ENCODE measurements at places on chromosomes 6 and 20.

DNA sequence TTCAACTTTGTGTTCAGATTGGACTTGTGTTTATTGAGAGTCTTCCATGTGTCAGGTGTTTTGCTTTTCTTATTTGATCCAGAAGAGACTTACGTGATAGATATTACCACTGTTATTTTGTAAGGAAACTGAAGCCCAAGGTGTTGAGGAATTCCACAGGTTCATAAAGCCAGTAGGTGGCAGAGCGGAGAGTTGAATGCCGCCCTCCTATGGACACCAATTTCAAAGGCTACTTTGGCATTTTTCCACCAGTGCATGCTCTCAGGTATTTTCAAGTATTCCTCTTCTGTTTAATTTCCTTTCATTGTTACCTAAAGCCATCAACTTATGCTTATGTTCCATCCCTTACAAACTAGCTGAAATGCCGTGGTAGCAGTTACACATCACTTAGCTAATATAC, 14.0 kb upstream of the COL10A1 start:
- no peak for DNase-seq

GRCh38 chr20:49187330-49187850, 744 bp downstream of the STAU1 start:
- peak; percentile 30 for DNase-seq

- DNase-seq: peak; percentile 35
These were observed 188.2 kb downstream of the LRFN2 start for GRCh38 chr6:40398810-40399477.

DNA sequence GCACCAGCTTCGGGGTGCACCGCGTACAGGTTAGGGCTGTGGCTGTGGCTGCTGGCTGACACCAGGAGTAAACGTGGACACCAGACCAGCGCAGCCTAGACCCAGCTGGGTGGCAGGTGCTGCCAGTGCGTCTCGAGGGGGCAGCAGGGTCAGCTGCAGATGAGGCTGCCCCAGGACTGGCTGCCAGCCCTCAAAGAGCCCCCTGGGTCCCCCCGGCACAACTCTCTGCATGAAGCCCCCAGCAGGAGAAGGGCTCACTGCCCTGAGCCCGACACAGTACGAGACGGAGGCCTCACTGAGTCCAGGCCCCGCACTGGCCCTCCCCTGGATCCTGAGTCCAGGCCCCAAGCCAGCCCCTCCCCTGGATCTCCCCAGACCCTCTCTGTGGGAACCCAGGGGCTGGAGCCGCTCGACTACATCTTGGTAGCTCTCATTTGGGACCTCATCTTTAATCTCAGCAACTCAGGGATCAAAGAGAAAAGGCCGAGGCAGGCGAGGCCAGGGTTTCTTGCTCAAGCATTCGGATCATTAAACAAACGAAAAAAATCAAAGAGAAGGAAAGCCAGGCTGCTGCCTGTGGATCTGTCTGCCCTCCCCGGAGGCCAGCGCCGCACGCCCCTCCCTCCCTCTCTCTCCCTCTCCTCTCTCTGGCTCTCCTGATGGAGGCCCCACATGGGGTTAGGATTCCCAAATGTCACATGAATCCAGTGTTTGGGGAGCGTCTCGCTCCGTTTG, 7.0 kb upstream of the NKAIN4 start:
- no peak for DNase-seq

DNA sequence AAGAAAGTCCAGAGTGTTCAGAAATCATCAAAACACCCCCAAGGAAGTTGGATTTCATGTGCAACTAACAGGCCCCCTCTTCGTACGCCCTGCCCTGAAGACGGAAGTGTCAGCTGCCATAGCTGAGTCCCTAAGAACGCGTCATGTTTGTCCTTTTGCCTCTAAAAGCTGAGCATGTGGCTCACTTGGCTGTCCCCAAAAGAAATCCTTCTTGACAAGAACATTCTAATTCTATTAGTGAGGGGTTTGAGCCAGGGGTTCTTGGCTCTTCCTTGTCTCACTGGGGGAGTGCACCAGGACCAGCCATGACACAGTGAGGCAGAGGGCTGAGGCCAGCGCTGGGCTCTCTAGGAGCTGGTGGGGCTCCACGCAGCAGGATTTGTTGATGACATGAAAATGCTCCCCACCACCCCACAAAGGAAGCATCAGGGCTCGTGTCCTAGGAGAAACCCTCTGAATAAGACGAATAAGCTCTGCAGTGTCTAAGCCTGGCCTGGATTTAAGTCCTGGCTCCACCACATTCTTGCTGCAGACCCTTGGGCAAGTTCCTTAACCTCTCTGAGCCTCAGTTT, 20.0 kb upstream of the SPO11 start:
- DNase-seq: no peak

DNA sequence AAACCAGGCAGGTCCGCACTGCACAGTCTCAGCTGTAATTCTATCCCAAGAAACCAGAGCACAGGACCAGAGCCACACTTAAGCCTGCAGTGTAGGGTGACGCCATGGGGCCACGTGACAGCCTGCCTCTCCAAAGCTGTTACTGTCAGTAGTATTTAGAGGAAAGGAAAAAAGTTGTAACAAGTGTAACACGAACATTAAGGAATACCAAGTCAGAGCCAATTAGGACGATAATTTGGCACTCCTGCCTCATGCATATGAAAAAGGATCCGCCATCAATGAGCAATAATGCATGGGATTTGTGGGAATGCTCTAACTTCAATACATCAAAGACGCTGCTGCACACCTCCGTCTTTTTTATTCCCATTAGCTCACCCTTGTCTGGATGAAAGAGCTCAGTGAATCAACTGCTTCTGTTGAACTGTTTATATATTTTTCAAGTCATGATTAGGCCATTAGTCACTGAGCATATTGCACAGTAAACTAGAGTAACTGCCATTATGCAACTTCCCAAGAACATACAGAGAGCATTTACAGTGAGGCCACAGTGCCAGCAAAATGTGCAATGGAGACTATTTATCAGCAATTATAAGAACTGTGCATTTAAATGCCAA, 79.9 kb downstream of the ATXN1 start:
- DNase-seq: no peak

- DNase-seq: no peak
These were observed 42.0 kb upstream of the BCAS1 start for GRCh38 chr20:54112221-54112884.
